ENCODE measurements at places on chromosomes 12 and 14.

DNA sequence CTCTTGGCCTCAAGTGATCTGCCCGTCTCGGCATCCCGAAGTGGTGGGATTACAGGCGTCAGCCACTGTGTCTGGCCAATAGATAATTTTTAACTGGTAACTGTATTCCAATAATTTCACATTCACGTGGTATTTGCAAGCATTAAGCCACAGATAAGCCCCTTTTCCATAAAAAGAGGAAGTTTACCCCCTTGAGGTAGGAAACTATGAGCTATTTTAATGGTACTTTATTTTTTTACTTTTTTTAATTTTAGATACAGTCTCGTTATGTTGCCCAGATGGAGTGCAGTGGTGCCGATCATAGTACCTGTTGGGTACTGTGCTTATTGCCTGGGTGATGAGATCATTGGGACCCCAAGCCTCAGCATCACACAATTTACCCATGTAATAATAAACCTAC lies 42.9 kb upstream of the AP4S1 start:
- DNase-seq: no peak

- no peak for DNase-seq
These were observed 280.9 kb downstream of the LRIG3 start for GRCh38 chr12:58639318-58639934.

- DNase-seq: no peak
These were observed 2.7 kb downstream of the APPL2 start for GRCh38 chr12:105233041-105233905.

DNA sequence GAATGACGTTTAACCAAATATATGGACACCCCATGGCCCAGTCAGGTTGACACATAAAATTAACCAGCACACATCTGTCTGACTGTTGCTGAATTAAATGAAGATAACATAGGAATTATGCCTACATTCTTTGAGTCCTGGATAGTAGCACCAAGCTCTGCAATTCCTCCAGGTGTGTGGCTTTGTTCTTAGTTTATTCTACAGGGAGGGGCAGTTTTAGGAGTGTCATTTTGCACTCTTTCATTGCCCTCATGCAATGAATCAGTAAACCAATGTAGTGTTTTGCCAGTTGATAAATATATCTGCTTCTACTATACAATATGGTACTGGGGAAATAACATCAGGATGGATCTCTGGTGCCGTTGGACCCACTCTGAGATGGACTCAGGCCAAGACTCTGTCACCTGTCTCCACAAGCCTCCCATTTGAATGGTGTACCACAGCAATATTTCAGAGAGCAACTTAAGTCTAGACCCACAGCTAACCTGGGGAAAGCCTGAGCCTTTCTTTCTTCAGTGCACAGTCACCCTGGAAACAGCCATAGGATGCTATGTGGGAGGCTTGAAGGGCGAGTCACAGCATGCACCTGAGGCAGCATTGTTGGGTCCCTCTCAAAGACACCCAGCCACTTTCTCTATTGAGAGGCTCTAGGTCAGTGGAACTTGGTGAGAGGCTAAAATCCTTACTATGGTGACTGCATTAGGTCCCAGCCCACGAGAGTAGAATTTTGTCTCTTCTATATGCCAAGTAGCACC lies 73.2 kb downstream of the ANO4 start:
- no peak for DNase-seq

GRCh38 chr14:59391388-59391787 lies 73.8 kb downstream of the GPR135 start:
- no peak for DNase-seq

GRCh38 chr12:111730420-111730819 lies 36.3 kb upstream of the ALDH2 start:
- DNase-seq: no peak
